ENCODE measurements at places on chromosomes 6 and 20.

DNA sequence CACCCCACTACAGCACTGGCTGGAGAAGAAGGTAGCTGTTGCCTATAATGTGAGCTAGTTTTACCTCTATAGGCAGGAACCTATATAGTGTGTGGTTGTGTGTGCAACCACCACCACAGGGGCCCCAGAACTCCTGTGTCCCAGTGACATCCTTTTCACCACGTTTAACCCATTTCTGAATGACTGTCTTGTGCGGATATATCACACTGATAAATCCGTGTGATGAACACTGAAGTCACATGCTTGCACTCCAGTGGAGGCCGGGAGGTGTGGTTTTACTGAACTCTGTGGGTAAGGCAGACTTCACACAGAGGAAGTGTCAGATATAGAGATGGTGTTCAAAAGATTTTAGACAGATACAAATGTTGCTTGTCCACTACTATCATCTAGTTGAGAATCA, 32.5 kb downstream of the SDHAF4 start:
- no peak for DNase-seq

- peak; percentile 77 for DNase-seq
Observed at GRCh38 chr6:151065027-151065815, 174.5 kb upstream of the AKAP12 start.

GRCh38 chr6:80522576-80522975, 416.1 kb downstream of the BCKDHB start:
- no peak for DNase-seq

DNA sequence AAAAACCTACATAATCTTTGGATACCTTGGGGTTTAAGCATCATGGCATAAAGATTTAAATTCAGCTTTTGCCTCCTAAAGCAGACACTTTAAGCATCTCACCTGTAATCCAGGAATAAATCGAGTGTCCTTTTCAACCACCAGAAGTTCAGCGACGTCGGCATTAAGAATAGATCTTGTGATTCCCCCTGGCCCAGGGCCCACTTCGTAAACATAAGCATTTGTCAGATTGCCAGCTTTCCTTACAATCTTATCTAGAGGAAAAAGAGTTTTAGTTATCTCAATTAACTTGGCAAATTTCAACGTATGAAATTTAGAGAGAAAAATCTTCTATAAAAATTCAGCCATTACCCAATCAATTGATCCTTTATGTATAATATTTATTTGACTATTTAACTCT, 3.2 kb downstream of the TFB1M start:
- DNase-seq: no peak

GRCh38 chr6:168835991-168836390, 395.0 kb downstream of the SMOC2 start:
- DNase-seq: no peak

DNA sequence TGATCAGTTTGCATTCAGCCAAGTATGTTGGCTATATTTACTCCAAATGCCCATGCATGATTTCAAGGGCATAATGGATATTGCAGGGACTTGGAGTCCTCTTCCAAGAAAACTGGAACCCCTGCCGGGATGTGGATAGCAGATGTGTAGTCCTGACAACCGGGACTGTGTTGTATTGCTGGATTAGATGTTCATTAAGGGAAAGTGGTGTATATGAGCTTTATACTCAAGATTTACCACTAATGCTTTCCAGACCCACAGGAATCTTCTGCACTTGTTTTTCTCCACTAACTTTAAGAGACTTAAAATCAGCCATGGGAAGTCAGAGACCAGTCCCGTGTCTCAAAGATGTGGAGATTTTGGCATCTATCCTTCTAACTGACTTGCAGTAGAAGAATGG, 770.9 kb downstream of the HDGFL1 start:
- DNase-seq: no peak

DNA sequence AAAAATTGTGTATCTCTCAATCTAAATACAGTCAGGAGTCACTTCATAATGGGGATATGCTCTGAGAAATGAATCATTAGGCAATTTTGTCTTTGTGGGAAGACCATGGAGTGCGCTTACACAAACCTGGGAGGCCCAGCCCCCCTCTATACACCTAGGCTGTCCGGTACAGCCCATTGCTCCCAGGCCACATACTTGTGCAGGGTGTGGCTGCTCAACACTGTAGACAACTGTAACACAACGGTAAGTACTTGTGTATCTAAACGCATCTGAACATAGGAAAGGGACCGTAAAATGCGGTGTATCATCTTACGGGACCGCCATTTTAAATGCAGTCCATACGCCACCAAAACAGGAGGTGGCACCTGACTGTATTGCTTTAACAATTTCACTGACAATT, 58.0 kb upstream of the FRMD1 start:
- DNase-seq: no peak

DNA sequence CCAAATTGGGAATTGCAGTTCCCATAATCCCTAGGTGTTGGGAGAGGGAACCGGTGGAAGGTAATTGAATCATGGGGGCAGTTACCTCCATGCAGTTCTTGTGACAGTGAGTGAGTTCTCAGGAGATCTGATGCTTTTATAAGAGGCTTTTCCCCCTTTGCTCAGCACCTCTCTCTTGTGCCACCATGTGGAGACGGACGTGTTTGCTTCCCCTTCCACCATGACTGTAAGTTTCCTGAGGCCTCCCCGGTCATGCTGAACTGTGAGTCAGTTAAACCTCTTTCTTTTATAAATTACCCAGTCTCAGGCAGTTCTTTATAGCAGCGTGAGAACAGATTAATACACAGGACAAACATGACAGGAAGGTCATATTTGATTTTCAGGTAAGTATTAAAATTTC, 25.3 kb upstream of the HECA start:
- DNase-seq: peak; percentile 19

DNA sequence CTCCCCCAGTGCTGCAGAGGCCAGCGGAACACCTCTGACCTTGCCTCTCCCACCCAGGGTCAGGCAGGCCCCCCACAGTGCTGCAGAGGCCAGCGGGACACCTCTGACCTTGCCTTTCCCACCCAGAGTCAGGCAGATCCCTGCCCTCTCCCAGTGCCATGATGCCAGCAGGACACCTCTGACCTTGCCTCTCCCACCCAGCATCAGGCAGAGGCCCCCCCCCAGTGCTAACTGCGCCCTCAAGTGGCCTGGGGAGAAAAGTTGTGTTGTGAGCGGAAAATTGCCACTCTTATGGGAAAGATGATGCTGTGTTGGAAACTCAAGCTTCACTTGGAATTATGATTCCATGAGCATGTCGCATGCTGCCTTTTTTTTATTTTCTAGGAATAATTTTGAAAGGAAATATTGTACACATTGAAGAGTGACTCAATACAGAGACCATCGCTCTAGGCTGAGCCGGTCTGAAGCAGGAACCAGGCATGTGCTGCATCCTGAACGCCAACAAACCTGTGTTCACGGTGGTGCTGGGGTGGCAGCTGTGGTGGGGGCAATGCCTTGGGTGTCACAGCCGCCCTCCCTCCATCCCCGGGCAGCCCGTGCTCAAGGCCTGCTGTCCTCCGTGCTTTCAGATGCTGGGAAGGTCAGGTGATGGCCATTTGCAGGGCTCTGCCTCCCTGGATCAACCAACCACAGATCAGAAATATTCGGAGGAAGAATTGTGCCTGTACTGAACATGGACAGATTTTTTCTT, 98.6 kb downstream of the CDH4 start:
- no peak for DNase-seq

- DNase-seq: peak; percentile 75
Observed at GRCh38 chr6:80457439-80457933, 351.0 kb downstream of the BCKDHB start.

GRCh38 chr6:168671028-168671862, 230.3 kb downstream of the SMOC2 start:
- no peak for DNase-seq

GRCh38 chr20:50270034-50270395, 79.4 kb downstream of the CEBPB start:
- DNase-seq: no peak

DNA sequence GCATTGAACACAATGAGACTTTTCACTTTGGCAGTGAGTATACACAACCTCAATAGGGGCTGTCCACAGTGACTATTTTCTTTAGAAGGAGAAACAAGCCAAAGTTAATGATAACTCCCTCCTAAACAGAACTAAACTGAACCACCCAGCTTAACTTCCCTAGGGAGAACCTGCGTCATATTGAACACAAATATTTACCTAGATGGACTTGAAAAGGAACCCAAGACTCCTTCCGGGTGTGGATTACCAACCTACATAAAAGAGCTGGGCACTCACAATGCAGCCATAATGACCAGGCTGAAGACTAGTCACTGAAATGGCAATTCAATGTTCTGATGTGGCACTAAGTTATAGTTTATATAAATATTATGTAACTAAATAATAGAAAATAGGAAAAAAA, 160.6 kb downstream of the IBTK start:
- no peak for DNase-seq

DNA sequence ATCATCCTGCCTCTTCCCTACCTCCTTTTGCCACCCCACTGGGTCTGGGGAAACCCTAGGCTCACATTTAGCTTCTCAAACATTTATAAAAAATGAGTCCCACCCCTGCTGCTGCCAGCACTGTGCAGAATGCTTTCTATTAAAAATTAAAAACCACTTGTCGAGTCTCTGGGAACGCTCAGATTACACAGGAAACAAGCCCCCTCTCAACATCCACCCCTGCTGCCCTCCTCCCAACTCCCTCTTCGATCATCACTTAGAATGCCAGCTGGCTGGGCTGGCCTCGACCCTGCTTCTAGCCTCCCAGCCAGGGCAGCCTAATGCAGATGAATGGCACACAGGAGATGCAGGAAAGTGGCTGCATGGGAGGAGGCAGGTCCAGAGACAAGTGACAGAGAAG, 75.8 kb downstream of the CDH22 start:
- no peak for DNase-seq

DNA sequence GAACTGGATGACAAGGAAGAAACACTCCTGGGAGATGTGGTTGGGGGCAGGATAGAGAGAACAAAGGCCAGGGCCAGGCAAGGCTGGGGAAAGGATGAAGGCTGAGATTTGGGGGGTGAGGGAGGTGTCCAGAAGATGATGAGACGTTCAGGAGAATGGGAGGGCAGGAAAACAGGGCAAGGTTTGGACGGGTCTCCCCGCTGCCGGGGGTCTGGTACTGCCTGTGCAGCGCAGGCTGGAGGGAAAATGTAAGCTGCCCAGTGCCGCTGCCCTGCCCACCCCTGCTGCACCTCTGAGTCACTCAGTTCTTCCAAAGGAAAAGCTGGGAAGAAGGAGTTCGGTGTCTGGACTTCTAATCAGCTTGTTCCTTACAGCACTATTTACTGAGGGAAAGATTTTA, 130.9 kb downstream of the DTNBP1 start:
- no peak for DNase-seq

DNA sequence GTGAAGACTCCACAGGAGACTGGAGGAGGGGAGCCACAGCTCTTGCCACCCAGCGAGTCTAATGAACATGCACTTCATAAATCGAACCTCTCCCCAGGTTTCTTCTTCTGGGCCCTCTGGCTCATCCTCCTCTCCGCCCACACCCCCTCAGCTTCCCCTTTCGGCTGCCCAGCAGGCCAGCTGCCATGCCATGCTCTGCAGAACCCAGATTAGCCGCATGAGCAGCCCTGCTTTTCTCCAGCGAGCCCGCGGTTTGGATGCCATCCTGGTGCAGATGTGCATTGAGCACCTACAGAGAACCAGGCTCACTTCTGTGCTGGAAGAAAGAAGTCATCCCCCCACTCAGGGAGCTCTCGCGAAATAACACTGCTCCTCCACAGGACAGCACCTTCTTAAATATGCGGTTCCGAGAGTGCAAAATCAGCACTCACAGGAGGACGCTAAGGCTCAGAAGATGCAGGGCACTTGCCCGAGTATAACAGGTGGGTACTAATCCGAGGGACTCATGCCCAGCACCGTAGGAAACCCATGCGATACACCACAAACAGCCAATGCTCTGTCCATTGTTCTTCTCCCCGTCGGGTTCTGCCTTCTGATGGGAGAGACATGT, 143.0 kb upstream of the THBS2 start:
- no peak for DNase-seq

GRCh38 chr6:157592541-157592940, 211.6 kb downstream of the ZDHHC14 start:
- DNase-seq: no peak

GRCh38 chr6:170247178-170247701, 43.6 kb downstream of the DLL1 start:
- peak; percentile 47 for DNase-seq

- no peak for DNase-seq
Observed at GRCh38 chr20:48990467-48990866, 55.6 kb upstream of the CSE1L start.

DNA sequence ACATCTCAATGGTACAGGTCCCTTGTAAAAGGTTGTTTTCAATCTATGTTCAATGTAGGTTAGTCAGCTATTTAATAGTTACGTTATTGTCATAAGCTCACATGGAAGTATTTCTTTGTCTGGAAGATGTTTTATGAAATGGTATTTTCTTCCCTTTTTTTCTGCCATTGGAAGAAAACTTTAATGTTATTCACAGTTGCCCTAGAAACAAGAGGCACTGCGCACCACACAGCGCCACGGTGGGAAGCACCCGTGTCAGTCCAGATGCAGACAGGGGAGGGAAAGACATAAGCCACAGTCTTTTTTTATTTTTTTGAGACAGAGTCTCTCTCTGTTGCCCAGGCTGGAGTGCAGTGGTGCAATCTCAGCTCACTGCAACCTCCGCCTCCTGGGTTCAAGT, 82.1 kb downstream of the GCNT2 start:
- DNase-seq: no peak

GRCh38 chr6:142952614-142953013, 7.6 kb upstream of the HIVEP2 start:
- no peak for DNase-seq

DNA sequence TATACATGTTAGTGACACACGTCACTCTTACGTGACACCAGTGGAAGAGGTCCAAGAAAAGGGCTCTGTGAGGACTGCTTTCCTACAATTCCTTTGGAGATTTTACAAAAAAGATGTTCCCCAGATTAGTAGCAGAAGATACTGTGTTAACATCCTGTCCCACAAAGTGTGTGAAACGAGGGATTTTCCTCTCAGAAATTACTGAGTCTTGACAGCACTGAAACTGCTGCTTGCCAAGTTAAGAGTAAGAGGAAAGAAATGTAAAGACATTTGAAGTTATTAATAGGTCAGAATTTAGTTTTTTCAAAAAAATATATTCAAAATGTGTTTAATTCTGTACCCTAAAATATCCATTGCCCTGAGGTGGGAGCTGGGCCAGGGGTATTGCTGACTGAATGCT, 58.8 kb upstream of the MAP7 start:
- DNase-seq: no peak

DNA sequence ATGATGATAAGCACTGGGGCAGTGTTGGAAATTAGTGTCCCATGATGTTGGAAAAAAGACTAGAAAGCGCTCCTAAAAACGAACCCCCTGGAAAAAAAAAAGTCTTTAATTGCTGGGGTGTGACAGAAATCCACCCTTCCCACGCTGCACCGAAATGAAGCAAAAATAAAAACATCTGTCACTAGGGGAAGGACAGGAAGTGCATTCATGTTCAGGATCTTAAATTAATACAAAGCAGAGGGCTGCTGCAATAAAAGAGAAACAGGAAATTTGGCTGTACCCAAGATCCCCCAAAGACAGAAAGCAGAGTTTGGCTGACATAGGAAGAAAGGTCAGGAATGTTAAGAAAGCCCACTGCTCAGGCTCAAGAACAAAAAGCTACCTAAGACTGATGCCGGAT, 333.9 kb downstream of the TBC1D32 start:
- no peak for DNase-seq

GRCh38 chr6:99412065-99412464, 13.0 kb downstream of the PNISR start:
- DNase-seq: no peak

GRCh38 chr6:100153636-100154275, 159.7 kb upstream of the MCHR2 start:
- DNase-seq: no peak

GRCh38 chr6:44564906-44565524, 177.5 kb downstream of the CDC5L start:
- no peak for DNase-seq

All from right cardiac atrium (tissue), 5 donors.